Activated CD4-positive, CD25-positive, alpha-beta regulatory T cell treated with anti-CD3 and anti-CD28 coated beads, Interleukin-2, amount 50 U/mL, for 24 hours (primary cell): ENCODE measurements at places on chromosomes 6 and 20.

GRCh38 chr6:4804095-4804494, 27.9 kb downstream of the CDYL start:
- ATAC-seq = no peak

GRCh38 chr20:57027777-57028176, 238.7 kb downstream of the BMP7 start:
- ATAC-seq = no peak

DNA sequence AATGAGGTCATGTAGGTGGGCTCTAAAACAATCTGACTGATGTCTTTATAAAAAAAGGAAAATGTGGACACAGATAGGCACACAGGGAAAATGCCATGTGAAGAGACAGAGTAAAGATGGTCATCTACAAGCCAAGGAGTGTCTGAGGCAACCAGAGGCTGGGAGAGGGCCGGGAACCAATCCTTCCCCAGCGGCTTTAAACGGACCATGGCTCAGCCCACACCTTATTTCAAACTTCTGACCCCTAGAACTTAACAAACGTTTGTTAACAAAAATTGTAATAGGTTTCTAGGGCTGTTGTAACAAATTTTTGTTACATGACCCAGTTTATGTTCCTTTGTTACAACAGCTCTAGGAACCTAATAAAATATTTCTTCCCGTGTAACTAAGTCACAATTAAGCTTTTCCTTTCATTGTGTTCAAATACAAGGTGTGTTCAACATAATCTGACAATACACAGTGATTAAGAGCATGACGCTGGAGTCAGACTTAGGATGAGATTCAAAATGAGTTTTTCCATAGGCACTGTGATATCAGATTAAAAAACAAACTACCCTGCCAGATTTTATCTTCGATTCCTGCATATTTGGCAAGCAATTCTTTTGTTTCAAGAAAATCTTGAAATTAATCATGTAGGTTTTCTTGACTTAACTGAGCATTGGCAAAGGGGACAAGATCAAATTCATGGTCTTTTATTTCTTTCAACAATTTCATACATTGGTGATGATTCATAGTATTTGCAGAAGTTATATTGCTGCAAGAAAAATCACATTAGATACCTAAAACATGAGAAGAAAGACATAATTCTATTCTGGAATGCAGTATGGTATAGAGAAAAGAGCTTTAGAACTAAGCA, 169.5 kb upstream of the RIPOR2 start:
- no peak for ATAC-seq

GRCh38 chr6:100664274-100665040, 199.7 kb upstream of the SIM1 start:
- no peak for ATAC-seq

- ATAC-seq = no peak
These were observed 9.3 kb upstream of the NQO2 start for GRCh38 chr6:2990248-2990931.

- ATAC-seq = no peak
These were observed 78.4 kb downstream of the RNASET2 start for GRCh38 chr6:166877906-166878305.

DNA sequence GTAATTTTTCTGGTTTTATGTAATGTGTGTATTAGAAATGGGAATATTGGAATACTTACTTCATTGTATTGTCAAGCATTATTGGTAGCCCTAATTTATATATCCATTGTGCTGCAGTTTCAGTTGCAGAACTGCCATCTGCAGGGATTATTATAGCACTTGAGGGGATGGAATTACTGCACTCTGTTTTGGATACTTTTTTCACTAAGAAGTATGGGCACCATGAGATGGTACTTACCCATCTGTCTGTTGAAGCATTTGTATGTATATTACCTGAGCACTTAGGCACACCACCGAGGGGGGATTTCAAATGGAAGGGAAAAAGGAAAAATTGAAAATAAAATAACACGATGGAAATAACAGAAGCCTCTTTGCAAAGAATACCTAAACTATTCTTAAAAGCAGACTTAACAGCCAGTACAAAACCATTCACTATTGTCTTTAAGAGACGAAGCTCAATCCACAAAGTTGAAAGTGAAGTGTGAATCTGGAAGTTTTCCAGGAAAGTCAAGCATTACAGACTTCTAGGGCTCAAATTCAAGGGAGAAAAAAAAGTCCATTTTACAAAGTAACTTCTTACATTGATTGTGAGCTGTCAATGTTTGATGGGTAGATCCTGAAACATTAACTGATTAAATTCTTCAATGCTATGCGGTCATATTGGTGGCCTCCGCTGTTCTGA, 318.7 kb downstream of the SOX4 start:
- no peak for ATAC-seq

DNA sequence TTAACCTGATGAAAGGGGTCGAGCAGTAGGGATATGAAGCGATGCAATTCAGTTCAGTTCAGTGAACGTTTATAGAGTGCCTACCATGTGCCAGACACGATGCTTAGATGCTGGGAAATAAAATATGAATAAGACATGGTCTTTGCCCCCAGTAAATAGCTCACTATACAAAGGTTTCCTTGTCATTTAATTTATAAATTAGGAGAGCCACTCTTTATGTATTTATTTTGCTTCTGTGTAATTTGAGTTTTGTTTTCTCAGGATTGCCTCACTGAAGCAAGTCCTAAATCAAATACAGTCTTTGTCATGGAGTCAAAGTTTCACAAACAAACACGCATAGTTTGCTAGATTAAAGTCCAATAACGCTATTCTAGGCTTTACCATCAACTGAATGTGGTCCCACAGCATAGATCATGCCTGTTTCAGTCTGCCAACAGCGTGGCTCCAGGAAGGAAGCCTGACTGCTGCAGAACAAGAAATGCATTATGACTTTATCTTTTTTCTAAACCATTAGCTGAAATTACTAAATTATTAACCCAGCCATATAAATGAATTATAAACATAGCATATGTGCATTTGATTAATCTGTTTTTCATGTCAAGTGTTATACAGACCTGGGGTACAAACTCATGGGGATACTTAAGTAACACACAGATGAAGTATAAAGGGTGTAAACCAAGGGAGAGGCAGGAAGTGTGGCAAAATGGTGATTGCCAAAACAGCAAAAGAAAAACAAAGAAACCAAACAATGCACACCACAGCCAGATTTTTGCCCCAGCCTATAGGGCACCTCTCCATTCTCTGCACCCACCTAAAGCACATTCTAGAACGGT, 29.8 kb upstream of the CCN2 start:
- no peak for ATAC-seq

DNA sequence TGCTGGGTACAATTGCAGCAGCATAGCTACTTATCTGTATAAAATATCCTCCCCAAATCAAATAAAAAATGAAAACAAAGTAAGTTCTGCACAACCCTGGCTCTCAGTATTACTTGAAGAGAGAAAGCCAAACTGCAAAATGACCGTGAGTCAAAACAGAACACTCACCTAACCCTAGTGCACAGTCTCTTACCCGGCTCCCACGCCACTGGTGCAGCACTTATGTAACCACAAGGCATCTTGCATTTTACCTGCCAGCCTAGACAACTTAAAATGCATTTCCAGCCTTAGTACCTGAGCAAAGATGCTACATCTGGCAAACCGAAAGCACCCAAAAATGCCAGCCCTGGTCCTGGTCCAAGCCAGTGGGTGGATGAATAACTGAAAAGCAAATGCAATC, 12.4 kb upstream of the SIRPB1 start:
- peak; percentile 99 for ATAC-seq

GRCh38 chr20:14951105-14951504, 613.7 kb upstream of the FLRT3 start:
- ATAC-seq = no peak

- ATAC-seq = no peak
These were observed 17.5 kb upstream of the SAMHD1 start for GRCh38 chr20:36969051-36969450.

DNA sequence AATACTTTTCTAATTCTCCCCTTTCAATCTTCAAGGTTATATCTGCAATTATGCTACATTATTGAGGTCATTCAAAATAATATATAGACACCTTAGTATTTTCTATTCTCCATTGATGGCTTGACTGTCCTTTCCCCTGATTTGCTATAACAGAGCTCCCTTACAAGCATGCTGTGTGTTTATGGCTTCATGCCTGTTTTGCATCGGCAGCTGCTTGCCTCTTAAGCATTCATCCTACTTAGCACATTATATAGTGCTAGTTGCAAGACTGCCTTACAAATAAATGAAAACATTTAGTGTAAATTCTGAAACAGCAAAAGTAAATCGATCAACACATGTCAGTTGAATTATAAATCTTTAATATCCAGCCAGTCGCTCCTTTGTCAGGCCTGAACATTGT, 476.2 kb upstream of the POU3F2 start:
- no peak for ATAC-seq

DNA sequence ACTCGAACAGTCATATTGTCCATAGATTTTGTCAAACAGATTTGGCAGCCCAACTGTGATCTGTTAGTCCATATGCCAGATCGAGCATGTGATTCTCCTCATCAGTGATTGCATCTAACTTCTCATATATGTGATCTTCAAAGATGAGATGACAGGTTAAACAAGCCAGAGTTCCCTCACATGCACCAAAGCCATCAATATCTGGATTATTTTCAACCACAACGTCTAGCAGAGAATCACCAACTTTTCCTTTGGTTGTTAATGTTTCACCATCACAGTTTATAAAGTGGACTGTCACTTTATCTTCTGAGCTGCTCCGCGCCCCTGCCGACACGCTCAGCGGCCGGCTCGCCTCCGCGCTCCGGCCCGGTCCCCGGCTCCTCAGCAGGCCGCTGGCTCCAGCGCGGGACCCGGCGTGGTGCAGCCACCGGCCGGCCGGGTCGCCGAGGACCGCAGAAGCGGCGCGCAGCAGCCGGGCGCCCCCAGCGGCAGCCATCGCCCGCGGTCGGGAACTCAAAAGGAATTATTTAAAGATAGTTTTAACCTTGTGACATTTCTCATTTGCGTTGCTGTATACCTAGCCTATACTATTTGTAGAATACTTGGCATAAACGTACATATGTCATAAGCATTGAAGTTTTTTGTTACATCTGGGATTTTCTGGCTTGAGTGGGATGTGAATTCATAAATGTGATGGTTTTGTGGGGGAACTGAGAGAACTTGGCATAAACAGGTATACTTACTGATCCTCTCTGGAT, 40.1 kb upstream of the DYNLRB1 start:
- ATAC-seq = peak; percentile 43

DNA sequence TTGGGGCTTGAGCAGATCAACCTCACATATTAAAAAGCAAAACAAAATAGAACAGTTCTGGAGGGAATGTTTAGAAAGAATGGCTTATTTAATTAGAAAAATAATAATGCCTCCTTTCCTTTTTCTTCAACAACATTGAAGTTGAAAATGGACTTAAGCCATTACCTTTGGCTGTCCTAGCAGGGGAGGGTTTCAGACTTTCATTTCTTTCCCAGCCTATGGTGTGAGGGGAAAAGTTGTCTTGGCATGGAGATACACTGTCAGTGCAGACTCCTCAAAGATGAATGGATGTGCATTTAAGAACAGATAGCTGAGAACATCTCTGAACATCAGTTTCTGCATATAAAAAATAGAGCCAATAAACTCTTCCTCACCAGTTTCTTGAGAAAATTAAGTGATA, 169.5 kb downstream of the PAX1 start:
- no peak for ATAC-seq

DNA sequence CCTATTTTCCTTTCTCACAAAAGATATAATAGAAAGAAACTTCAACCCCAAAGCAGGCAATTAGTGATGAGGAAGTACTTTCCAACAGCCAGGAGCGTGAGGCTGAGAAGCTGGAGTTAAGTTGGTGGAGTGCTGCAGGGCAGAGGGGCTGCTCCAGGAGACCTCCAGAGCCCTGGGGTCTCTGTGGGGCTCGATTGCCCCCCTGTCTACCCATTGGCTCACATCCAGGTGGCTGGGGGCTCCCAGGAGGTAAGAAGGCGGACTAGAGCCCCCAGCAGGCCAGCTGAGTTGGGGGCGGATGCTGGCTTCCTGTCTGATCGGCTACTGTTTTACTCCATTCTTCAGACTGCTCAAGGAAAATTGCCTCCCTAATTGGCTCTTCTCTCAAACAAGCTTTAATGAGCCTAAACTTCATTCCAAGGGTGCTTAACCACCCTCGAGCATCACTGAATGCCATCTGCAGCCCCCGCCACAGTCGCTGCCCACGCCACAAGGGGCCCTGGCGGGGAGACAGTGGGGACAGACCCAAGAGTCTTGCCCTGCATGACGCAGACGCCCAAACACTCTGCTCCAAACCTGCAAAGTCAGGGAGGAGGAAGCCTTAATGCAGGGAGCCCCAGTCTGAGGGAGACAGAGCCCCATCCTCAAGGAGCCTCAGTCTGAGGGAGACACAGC, 78.6 kb downstream of the MDGA1 start:
- ATAC-seq = no peak

- ATAC-seq = no peak
These were observed 24.4 kb downstream of the SLC22A23 start for GRCh38 chr6:3432416-3432815.
